Activated CD4-positive, CD25-positive, alpha-beta regulatory T cell (primary cell): ENCODE measurements at places on chromosomes 1 and 21.

DNA sequence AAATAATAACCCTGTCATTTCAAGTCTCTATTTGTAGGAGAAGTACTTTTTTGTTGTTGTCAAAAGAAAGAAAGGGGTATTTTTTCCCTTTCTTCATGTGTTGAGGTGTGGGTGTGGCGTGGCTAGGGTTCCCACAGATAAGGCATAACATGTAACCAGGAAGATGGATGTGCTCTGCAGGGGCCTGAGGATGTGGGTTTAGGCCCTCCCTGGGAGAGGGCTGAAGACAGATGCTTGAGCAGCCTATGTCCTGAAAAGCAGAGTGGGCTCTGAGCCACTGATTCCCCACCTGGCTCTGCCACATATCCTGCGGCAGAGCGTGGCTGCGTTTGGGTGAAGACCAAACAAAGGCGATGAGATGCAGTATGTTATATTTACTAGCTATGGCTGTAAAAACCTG is 13.9 kb upstream of the ADAR start:
- DNase-seq = no peak

- DNase-seq = no peak
Measured at GRCh38 chr1:44531785-44532566, 126.9 kb downstream of the RNF220 start.

- DNase-seq = no peak
Measured at GRCh38 chr21:42552407-42553336, 39.0 kb downstream of the SLC37A1 start.

GRCh38 chr1:60503266-60503925 is 429.8 kb upstream of the C1orf87 start:
- no peak for DNase-seq

DNA sequence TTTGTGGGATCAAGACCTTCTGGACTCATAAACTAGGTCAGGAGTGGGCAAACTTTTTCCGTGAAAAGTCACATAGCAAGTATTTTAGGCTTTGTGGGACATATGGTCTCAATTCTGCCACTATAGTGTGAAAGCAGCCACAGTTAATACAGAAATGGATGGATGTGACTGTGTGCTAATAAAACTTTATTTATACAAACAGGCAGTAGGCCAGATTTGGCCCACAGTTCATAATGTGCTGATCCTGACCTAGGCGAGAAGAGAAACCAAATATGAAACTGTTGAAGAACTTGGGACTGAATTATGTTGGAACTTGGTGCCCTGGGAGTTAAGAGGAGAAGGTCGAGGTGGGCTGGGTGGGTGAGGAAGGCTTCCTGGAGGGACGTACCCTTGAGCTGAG is 17.1 kb downstream of the PADI3 start:
- DNase-seq = no peak

DNA sequence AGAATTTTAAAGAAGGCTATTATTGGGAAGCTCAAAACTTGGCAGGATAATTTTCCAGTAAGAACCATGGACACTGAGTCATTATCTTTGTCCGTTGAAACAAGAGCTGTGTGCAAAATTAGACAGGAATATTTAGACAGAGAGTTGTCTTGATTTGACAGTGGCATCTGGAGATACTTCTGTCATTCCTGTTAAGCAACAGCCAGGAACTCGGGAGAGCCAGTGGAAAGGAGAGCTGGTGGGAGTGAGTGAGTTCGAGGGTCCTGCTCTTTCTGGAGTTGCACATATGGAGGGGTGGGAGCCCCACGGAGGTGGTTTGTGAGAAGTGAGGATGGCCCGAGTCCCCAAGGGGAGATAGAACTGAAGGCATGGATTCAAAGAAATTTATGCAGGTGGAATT is 3.1 kb downstream of the COQ8A start:
- DNase-seq = no peak

GRCh38 chr1:171754353-171754705 is 12.5 kb upstream of the VAMP4 start:
- no peak for DNase-seq

- no peak for DNase-seq
Measured at GRCh38 chr1:209490013-209490412, 93.5 kb upstream of the CAMK1G start.

GRCh38 chr1:33902486-33903209 is 38.8 kb downstream of the HMGB4 start:
- no peak for DNase-seq

GRCh38 chr1:14039582-14040430 is 339.8 kb downstream of the PRDM2 start:
- DNase-seq = no peak

GRCh38 chr1:44559330-44559729 is 115.0 kb downstream of the TMEM53 start:
- DNase-seq = no peak

DNA sequence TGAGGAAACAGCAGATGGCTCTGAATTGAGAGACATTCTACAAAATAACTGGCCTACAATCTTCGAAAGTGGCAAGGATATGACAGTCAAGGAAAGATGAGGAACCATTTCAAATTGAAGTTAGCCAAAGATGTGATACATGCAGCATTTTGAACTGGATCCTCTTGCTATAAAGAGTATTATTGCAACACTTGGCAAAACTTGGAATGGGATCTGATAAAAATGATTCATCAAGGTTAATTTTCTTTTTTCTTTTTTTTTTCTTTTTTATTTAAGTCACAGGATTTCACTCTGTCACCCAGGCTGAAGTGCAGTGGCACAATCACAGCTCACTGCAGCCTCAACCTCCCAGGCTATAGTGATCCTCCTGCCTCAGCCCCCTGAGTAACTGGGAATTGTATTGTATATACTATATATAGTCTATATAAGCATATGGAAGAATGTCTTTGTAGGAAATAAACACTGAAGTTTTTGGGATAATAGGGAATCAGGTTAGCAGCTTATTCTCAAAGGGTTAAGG is 49.8 kb upstream of the GJA8 start:
- no peak for DNase-seq

- DNase-seq = no peak
Measured at GRCh38 chr1:208085655-208086515, 158.3 kb downstream of the PLXNA2 start.

DNA sequence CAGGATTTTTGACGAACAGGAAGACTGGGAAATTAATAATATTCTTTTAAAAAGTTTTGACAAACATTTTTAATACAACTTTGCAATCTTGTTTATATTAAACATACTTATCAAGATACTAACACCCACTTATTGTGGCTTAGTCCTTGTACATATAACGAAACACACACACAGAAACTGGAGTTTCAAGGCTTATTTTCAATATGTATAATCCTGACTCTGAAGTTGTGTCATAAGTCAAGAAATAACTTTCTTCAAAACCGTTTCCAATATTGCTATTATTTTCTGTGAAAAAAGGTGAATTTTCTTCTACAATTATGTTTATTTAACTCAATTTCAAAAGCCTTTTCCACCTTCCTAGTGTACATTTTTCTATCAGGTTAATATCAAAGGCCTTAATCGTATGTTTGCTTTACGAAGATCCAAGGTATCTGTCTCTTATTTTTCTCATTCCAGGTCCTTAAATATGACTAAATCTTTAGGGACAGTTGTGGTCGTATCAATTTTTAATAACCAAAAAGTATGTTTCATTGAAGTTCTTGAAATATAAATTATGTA is 1.8 kb downstream of the CDKN2C start:
- DNase-seq = no peak

DNA sequence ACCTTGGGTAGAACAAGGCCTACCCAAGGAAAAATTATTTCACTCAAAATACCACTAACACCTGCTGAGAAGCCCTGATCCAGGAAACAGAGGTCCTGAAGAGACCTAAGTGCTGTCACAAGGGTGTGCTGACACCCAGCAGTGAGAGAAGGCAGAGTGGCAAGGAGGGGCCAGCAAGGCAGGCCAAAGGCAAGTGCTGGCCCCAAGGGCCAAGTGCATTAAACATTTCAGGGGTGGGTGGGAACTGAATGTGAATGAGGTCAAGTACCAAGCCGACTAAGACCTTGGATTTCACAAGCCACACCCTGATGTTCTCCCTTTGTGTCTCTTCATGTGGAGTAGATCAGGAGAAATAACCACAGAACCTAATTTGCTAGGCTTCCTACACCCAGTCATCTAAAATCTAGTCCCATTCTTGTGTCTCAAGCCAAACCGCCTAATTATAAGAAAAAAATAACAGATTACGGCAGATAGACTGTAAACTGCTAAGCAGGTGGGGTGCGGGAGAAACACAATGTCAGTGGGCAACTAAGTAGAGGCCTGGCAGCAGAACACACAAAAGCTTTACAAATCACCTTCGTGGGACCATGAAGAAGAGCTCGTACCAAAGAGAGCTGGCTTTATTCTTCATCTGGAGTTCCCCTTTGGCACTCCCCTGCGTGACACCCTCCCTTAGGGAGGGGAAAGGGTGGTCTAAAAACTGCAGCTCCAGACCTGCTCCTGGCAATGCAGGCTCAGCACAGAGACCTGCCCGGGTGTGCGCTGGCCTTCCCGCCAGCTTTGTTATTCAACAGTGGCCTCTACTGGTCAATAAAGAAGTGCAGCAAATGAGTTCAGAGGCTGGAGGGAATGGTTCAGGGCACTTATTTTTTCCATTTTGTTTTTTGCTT is 8.7 kb downstream of the UBE2G2 start:
- no peak for DNase-seq

GRCh38 chr1:218664385-218665170 is 319.4 kb downstream of the TGFB2 start:
- no peak for DNase-seq

- DNase-seq = no peak
Measured at GRCh38 chr1:234658138-234658537, 48.2 kb upstream of the IRF2BP2 start.

- DNase-seq = no peak
Measured at GRCh38 chr1:165857046-165857801, 29.8 kb downstream of the UCK2 start.

DNA sequence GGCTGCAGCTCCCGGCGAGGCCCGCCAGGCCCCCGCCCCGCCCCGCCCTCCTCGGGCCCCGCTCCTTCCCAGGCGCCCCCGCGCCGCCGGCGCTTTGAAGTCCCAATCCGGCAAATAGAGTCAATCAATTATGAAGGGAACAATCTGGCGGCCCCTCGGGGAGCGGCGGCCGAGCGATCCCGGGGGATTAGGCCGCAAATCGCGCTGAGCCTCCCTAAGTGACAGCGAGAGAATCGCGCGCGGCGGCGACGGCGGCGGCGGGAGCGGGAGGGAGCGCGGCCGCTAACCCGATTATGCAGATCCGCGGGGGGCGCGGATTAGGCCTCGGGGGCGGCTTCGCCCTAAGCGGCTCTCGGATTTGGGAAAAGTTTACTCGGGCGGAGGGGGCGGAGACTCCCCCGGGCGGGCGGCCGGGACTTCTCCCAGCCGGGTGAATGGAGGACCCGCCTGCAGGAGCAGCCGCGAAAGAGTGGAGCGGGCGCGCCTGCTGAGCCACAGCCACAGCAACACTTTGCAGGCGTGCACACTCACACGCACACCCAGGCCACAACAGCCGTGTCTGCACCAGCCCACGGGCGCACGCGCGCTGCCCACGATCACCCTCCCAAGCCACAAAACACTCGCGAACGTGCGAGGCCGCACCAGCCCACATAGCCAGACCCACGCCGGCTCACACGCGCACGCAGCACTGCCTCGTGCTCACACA is 23.0 kb upstream of the DMBX1 start:
- DNase-seq = no peak

GRCh38 chr1:203547771-203548421 is 53.9 kb downstream of the OPTC start:
- no peak for DNase-seq

DNA sequence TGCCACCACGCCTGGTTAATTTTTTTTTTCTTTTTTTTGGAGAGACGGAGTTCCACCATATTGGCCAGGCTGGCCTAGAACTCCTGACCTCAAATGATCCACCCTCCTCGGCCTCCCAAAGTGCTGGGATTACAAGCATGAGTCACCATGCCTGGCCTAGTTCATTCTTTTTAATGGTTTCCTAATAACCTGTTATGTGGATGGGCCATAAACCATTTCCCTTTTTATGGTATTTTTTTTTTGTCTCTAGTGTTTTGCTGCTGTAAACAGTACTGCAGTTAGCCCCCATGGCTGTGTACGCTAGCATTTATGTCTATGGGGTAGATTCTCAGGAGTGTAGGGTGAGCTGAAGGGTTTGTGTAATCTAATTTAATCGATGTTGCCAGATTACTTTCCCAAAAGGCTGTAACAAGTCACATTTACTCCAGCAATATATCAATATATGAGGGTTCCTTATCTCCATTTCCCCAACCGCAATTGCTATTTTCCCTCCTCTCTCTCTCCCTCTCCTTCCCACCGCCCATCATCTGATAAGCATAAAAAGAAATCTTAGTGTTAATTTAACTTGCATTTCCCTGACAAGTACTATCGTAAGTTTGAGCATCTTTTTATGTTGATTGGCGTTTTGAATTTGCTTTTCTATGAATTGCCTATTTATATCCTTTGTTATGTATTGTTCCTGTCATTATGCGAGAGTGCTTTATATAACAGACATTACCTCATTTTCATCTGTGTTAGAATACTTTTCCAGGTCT is 28.7 kb downstream of the RCSD1 start:
- DNase-seq = no peak

GRCh38 chr1:116987256-116987555 is 14.4 kb upstream of the CD101 start:
- peak; percentile 51 for DNase-seq

DNA sequence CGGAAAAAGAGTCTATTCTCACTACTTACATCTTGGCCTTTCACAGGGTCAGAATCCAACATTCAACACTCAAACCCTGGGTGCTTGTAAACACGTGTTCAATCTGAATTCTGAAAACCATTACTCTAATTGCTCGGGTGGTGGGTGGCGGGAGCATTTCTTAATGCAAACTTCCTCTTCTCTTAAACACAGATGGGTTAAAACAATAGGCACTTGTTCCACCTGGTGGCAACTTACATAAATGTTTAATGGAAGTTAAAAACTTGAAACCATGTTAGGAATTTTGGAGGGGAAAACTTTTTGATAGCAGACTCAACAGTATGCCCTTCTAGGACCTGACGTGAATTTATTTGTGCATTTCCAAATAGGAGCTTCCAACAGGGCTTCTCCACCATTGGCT is 23.4 kb upstream of the TDRD10 start:
- no peak for DNase-seq

GRCh38 chr1:175873290-175873935 is 130.0 kb upstream of the TNR start:
- no peak for DNase-seq

- DNase-seq = no peak
Measured at GRCh38 chr1:232367293-232367692, 262.6 kb downstream of the SIPA1L2 start.

GRCh38 chr21:22885614-22886013 is 1887.4 kb downstream of the NCAM2 start:
- no peak for DNase-seq

- no peak for DNase-seq
Measured at GRCh38 chr1:82836973-82837680, 1036.4 kb downstream of the ADGRL2 start.

- DNase-seq = no peak
Measured at GRCh38 chr1:76959556-76959955, 92.3 kb downstream of the ST6GALNAC5 start.
